ENCODE measurements at places on chromosomes 16 and 17. TPM values are rescaled to one million over a fixed set of nuclear protein-coding genes. Genes with fewer than 3 reads are reported as not detected.

TNFRSF17 gene
- 0.08 TPM for polyA plus RNA-seq

SLFN12L gene
- not detected for polyA plus RNA-seq

SLC16A5 gene
- polyA plus RNA-seq = 0.06 TPM

KRT14 gene
- not detected for polyA plus RNA-seq

C17orf50 gene
- 0.05 TPM for polyA plus RNA-seq

WDR59 gene
- 48.2 TPM for polyA plus RNA-seq

C17orf67 gene
- 1.6 TPM for polyA plus RNA-seq

DNA sequence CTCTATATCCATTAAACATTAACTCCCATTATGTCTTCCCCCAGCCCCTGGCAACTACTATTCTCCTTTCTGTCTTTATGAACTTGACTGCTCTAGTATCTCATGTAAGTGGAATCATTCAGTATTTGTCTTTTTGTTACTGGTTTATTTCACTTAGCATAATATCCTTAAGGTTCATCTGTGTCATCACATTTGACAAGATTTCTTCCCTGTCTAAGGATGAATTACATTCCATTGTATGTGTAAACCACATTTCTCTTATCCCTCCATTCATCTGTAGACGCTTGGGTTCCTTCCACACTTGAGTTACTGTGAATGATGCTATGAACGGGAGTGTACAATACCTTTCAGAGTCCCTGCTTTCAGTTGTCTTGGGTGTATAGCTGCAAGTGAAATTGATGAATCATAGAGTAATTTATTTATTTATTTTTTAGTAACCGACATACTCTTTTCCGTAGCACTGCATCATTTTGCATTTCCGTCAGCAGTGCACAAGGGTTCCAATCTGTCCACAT lies 399.7 kb upstream of the RBFOX1 start:
- DNase-seq = no peak

- DNase-seq = no peak
Observed at GRCh38 chr17:50476545-50477315, 1.9 kb upstream of the RSAD1 start.

- no peak for DNase-seq
Observed at GRCh38 chr16:71885261-71885650, 1.3 kb upstream of the ZNF821 start.

GRCh38 chr16:84635702-84636101 lies 12.6 kb upstream of the KLHL36 start:
- no peak for DNase-seq

DNA sequence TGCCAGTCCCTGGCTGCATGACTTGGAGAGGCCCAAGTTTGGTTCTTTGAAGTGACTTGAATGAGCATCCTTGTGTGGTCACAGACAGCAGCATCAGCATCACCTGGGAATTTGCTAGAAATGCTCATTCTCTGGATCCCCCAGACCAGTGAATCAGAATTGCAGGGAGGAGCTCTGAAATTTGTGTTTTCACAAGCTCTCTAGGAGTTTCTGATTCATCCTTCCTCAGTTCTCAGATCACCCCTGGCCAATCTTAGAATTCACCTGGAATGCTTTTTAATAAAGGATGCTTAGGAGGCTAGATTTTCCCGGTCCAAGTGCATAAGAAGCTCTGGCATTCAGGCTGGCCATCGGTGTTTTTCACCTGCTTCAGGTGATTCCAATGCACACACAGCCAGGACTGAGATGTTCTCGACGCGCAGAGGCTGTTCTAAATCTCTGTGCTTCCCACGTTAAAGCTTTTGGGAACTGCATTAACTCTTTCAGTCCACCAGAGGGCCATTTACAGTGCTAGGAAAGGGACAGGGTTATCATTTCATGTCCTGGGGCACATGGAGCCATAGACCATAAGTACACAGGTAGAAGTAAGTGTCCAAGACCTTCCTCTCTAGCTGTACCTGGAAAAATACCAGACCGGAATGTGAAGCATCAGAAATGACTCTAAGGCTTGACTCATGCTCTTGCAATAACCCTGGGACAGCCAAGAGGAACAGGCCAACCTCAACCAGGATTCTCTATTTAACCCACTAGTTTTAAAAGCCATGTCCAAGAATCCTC lies 85.7 kb upstream of the XYLT1 start:
- DNase-seq = peak; percentile 58

DNA sequence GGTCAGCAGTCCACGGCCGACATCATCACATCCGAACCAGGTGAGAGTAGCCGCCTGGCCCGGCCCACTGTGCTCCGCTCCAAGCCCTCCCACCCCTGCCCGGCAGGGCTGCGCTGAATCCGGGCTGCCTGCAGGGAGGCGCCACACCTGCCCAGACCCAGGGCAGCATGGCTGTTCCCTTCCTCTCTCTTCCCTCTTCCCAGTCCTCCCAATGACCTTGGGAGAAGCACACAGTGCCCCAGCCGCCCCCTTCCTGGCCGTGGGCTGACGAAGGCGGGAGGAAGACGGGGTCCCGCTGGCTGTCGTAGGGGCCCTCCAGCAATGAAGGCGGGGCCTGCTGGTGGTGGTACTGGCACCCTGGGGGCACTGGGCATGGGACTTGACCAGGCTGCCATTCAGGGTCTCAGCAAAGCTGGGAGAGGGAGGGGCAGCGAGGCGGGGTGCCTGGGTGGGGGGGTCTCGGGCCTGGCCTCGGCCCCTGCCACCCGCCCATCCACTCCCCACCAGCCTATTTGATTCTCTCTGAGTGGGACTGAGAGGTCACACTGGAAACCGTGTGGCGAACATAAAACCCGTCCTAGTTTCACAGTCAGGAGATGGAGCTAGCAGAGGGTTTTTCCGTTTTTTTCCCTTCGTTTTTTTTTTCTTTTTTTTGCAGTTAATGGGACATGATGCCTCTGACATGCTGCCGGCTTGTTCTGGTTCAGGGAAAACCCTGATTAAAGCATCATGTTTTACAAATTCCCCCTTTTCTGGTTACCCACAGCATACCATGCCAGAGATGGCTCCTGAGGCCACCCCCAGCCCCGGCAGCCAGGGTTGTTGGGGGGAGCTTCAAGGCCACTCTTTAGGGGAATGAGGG lies 50.6 kb downstream of the BAHCC1 start:
- no peak for DNase-seq

- DNase-seq = peak; percentile 95
Observed at GRCh38 chr17:48012151-48012520, 25.5 kb downstream of the COPZ2 start.

Data from SK-N-SH (cell line).